ENCODE measurements at places on chromosomes 3 and 15. TPM values are rescaled to one million over a fixed set of nuclear protein-coding genes. Genes with fewer than 3 reads are reported as not detected.

TRH gene
- total RNA-seq: under 0.01 TPM

PARP15 gene
- total RNA-seq: under 0.01 TPM

SHF gene
- total RNA-seq: 3.1 TPM

PLIN1 gene
- total RNA-seq: under 0.01 TPM

PODXL2 gene
- 2.5 TPM for total RNA-seq

PRR23C gene
- total RNA-seq: not detected

ERICH6 gene
- under 0.01 TPM for total RNA-seq

XCR1 gene
- total RNA-seq: not detected

C3orf85 gene
- not detected for total RNA-seq

SMAD6 gene
- total RNA-seq: 24.0 TPM

CDC25A gene
- total RNA-seq: 25.7 TPM

HLTF gene
- total RNA-seq: 91.9 TPM

NEO1 gene
- total RNA-seq: 13.5 TPM

RNF13 gene
- total RNA-seq: 97.2 TPM

FAM81A gene
- 0.28 TPM for total RNA-seq

C3orf20 gene
- total RNA-seq: under 0.01 TPM

MED12L gene
- 0.28 TPM for total RNA-seq

MEIS2 gene
- 41.2 TPM for total RNA-seq

CNTN3 gene
- total RNA-seq: 0.96 TPM

ISLR gene
- 23.4 TPM for total RNA-seq

GP9 gene
- total RNA-seq: not detected

PTH1R gene
- 0.38 TPM for total RNA-seq

RARB gene
- 52.7 TPM for total RNA-seq

PTPRG gene
- total RNA-seq: 18.6 TPM

OCA2 gene
- total RNA-seq: not detected

TXNRD3 gene
- 9.0 TPM for total RNA-seq

CNBP gene
- total RNA-seq: 269 TPM

RYR3 gene
- total RNA-seq: 0.19 TPM

HACD2 gene
- 33.4 TPM for total RNA-seq

EOGT gene
- total RNA-seq: 36.6 TPM

ABHD6 gene
- 8.4 TPM for total RNA-seq

CCR8 gene
- total RNA-seq: not detected

LIPH gene
- total RNA-seq: 2.3 TPM

ROBO2 gene
- under 0.01 TPM for total RNA-seq

ITPR1 gene
- total RNA-seq: 104 TPM

POTEB2 gene
- total RNA-seq: not detected

COL6A5 gene
- not detected for total RNA-seq

PP2D1 gene
- not detected for total RNA-seq

XIRP1 gene
- not detected for total RNA-seq

TRIM42 gene
- total RNA-seq: not detected

Measured in regular cardiac myocyte (primary cell).